GM04503 (cell line): ENCODE measurements at places on chromosomes 4 and X.

- no peak for DNase-seq
Observed at GRCh38 chr4:176788971-176789370, 3.8 kb downstream of the VEGFC start.

GRCh38 chr4:165580351-165580905 lies 201.6 kb downstream of the CPE start:
- DNase-seq = no peak

- DNase-seq = no peak
Observed at GRCh38 chr4:163688856-163689255, 194.4 kb downstream of the TMA16 start.

GRCh38 chr4:115058533-115058932 lies 54.9 kb downstream of the NDST4 start:
- DNase-seq = no peak

- DNase-seq = no peak
Observed at GRCh38 chrX:96722781-96723180, 38.1 kb downstream of the DIAPH2 start.

DNA sequence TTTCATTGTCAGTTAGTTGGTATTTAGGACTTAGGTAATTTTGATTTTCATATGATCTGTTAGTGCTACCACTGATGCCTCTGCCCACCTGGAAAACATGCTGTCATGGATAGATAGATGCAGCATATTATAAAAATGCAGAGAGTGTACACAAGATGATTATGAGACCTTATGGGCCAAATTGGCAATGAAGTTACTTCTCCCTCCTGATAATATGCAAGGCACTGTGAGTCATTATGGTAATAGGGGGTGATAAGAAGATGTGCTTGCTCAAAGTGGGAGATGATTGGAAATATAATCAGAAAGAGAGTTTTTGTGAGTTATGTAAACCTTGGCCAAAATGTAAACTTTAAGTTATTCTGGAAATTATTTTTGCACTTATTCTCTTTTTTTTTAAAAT lies 56.6 kb upstream of the RHOH start:
- DNase-seq = no peak

DNA sequence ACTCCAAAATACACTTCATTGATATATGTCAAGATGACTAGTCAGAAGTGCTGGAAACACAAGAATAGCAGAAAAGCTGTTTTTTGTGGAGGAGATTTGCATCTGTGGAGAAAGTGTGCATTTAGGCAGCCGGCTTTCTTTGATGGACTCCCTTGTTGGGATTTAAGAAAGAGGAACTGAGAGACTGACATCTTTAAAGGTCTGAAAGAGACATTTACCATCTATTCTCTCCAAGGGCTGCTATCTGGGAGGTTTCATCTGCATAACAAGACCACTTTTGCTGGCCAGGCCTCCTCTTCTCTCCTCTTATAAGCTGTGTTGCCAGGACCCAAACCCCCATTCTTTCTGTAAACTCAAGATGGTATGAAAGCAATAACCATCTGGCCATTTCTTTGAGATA lies 1065.0 kb downstream of the NLGN4X start:
- no peak for DNase-seq

DNA sequence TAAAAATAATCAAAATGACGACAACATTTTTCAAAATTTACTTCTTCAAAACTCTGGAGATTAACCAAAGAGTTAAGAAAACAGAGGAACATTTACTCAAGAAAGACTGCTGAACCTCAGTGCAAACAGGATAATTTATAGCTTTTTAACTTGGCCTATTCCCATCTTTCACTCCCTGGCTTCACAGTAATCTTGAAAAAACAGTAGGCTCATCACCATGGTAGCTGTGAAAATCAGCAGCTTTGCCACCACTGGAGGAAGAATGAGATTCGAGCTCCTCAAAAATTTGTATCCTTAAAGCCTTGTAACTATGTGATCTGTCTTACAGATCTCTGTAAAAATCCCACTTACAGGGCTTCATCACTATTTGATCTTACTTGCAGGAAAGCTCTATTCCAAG lies 447.7 kb upstream of the CTSO start:
- DNase-seq = no peak

GRCh38 chr4:101229116-101229515 lies 118.2 kb downstream of the PPP3CA start:
- no peak for DNase-seq

GRCh38 chr4:113478032-113478431 lies 283.5 kb downstream of the CAMK2D start:
- no peak for DNase-seq

- no peak for DNase-seq
Observed at GRCh38 chr4:109989618-109990017, 76.9 kb downstream of the EGF start.

DNA sequence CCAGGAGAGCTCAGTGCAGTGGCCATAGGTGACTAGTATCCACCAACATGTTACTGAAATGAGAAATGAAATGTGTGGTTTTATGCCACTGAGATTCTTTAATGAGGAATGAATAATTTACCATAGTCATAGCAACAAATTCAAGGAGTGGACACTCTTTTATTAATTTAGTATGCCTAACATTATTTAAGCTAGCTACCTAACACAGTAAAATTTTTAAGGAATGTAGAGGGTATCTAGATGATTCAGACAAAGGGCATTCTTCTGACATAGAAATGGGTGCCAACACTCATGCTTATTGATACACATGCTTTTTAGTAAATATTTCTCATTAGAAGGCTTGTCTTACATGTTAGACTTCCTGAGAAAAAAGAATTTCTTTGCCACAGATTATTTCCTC lies 33.3 kb upstream of the SULT1B1 start:
- DNase-seq = no peak

DNA sequence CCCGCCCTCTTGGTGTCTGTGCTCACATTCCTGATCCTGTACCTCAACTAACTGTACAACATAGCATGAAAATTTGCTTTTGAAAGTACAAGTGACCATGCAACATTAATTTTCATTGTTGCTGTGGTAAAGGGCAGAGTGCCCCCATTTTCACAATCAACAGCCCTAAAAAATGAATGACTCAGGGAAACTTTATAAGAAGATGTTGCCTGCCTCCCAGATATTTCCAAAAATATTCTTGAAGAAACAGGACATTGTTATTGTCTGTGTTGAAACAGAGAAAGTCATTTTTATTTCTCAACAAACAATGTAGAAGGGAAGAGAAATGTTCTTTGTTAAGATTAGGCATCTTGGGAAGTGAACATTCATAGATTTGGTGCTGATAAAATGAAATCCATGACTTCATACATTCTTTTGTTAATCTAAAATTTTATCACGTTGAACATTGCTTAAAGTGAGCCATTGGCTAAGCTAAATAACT lies 113.9 kb upstream of the ANXA3 start:
- DNase-seq = peak; percentile 28

DNA sequence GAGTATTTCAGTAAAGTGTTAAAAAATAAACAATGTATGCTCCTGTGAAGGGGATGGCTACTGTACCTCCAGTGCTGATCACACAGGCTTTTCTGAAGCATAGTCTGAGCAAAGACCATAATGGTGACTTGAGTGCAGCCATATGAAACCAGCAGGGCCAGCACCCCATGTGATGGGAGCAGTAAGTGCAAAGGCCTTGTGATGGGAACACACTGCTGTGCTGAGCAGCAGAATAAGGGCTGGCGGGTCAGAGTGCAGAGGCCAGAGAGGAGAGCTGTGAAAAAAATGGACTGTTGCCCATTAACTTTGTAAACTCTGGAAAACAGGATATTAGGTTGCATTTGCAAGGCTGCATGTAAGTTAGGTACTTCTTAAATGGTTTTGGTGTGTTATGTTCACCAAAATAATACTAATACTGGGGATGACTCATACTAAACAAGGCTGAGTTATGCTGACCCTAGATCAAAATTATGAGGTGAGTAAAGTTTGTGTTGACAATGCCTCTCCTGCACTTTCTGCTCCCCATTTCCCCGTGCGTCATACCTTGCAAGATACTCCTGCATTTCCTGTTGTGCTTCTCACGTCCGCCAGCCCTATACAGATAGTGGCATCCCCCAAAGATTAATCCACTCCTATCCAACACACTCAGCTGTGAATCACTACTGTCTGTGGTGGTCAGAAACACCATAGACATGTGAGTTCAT lies 67.0 kb upstream of the FAM9A start:
- peak; percentile 37 for DNase-seq

DNA sequence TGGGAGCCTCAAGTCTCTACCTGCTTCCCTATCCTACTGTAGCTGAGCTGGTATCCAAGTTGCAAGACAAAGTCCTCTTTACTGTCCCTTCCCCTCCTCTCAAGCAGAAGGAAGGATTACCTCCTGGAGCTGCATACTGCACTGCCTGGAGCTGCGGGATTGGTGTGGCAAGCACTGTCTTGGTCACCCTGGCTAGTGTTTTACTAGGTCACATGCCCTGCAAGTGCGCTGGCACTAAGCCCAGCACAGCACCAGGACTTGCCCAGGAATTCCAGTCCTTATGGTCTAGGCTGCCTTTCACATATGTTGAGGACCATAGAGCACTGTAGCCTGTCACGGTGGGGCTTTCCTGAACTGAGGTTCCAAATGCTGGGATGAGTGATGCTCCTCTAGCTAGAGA lies 227.3 kb upstream of the ZC4H2 start:
- no peak for DNase-seq

- peak; percentile 34 for DNase-seq
Observed at GRCh38 chrX:44474410-44474809, 68.2 kb downstream of the FUNDC1 start.

DNA sequence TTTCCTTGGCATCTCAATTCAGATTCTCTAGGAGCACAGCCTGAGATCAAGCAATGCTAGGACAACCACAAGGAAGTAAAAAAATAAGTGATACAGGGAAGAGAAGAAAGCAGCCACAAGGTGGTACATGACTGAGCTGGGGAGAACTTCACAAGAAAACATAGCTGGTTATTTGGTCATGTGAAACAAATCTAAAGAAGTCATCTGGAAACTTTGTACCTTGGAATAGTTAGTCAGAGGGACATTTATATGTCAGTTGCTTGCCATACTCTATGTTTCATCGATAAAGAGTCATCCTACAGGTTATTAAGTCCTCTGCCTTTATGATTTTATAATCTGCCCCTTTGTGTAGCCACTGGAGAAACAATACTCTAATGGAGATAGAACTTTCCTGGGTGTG lies 575.1 kb downstream of the IL15 start:
- no peak for DNase-seq

GRCh38 chrX:26597981-26598380 lies 382.0 kb downstream of the MAGEB5 start:
- DNase-seq = no peak

DNA sequence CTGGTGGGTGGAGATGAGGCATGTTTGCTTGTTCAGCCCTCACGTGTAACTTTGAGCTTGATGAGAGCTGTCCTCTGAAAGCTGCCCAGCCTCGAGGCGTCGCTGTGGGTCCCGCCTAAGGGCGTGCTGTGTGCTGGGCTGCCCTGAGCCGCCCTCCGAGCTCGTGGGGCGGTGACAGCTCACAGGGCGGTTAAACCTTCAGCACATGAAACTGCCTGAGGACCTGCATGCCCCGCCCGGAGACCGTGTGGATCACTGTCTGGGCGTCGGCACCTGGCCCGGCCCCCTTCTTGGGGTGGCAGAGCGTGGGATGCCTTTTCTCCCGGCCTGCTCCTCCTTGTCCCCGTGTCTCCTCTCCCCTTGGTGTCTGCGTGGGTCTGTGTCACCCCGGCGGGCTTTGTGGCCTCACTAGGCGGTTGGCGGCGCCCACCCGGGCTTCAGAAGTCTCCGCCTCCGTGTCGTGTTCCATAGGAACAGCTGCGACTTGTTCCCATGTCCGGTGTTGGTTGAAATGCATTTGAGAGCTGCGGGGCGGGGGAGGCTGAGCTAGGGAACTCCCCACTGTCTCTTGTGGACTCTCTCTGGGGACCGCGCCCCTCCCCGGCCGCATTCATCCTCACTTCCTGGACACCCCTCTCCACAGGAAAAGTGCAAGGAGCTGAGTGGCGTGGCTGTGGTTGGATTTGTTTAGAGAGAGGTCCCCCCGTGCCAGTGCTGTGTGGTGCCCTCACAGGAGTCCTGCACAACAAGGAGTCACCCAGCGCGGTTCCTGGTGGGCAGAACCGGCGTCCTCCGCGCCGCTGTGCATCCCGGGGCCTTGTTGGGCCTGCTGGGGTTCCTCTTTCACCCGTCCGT lies 6.8 kb downstream of the AKAP17A start:
- no peak for DNase-seq
